ENCODE measurements at places on chromosomes 7 and 10. TPM values are rescaled to one million over a fixed set of nuclear protein-coding genes. Genes with fewer than 3 reads are reported as not detected.

ABI1 gene
- total RNA-seq, result 24.0 TPM

ZNF722 gene
- not detected for total RNA-seq

IDI1 gene
- total RNA-seq, result 62.4 TPM

CYP3A4 gene
- total RNA-seq, result not detected

TMEM176B gene
- not detected for total RNA-seq

GRID2IP gene
- not detected for total RNA-seq

CHN2 gene
- not detected for total RNA-seq

COL28A1 gene
- total RNA-seq, result 0.17 TPM

SPDYE9 gene
- not detected for total RNA-seq

FANK1 gene
- total RNA-seq, result 12.4 TPM

ZNF479 gene
- not detected for total RNA-seq

C10orf53 gene
- total RNA-seq, result not detected

NEUROG3 gene
- not detected for total RNA-seq
